T-cell (primary cell): ENCODE measurements at places on chromosomes 3 and 15.

DNA sequence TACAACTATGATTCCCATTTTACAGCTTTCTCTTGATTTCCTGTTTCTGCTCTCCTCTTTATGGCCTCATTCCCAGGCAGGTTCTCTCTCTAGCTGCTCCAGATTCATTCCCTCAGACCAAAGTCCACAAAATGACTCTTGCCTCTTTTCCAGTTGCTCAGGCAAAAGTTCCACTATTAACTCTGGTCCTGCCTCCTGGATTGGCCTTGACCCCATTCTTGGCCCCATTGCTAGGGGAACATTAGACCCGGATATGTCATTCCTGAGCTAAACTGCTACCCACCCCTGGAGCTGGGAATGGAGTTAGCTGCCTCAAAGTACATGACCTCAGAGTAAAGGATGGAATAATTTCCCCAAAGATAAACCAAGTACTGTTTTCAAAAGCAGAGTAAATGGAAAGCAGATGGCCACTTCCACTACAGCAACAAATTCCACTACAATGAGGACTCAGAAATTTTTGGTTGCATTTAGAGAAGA lies 73.0 kb upstream of the GAP43 start:
- DNase-seq = no peak

GRCh38 chr15:68807249-68807648 lies 13.4 kb downstream of the ANP32A start:
- DNase-seq = no peak

DNA sequence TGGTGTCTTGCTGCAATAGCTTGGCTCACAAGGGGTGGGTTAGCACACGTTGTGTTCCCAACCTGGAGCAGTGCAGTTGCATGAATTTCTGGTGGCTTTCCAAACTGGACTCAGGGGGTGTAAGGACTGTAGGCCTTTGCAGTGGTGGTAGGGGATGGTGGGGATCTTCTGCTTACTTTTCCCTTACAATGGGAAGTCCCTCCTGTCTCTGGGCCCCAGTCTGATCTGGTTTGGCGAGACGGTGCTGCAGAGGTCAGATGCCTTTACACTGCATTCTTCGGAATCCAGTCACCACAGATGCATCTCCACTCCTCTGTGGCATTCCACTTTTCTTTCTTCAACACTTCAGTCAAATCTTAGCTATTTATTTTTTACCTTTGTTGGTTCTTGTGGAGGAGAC lies 132.1 kb downstream of the DOCK3 start:
- DNase-seq = no peak

- no peak for DNase-seq
Measured at GRCh38 chr3:157836022-157836421, 270.2 kb downstream of the SHOX2 start.

DNA sequence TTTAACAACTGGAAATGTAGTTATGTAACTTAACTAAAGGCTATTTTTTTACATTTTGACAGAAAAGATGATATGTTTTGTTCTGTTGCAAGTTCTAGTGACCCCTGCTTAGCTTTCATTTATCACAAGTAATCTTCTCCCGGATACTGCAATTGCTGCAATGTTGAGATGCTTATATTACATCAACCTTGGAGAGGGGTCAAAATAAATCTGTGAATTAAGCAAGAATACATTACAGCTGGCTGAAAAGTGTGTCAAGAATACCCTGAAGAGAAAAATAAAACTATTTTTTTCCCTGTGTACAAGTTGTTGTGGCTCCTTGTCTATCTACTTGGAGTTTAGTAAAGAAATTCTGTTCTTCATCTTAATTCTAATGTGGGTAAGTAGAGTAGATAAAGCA lies 232.1 kb upstream of the GOLIM4 start:
- no peak for DNase-seq
